Ascending aorta (tissue), 2 donors: ENCODE measurements at places on chromosomes 1 and 21.

- no peaks in the 10 kb centered on the region for H3K36me3 ChIP-seq
- H3K4me3 ChIP-seq: no peak overlapping the region
- DNase-seq: no peak
- H3K27ac ChIP-seq: no peak overlapping the region
Measured at GRCh38 chr1:58572690-58573089, 4.4 kb downstream of the TACSTD2 start.

DNA sequence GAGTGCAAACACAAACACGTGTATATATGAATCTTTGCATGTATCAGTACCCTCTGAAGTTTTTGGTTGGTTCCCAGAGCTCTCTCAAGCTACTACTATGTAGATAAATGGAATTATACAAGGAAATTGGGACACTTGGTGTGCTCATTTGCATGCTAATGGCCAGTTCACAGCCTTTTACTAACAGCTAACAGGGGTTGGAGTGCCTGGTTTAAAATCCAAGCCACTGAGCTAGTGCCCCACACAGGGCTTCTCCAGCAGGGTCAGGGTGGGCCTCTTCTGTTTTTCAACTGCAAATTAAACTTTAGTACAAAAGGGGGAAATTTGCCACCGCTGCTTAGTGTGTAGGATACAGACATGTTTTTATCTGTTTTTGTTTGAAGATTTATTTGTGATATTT, 121.0 kb downstream of the ATP5PO start:
- DNase-seq: no peak
- H3K4me3 ChIP-seq: no peak overlapping the region
- no peaks in the 10 kb centered on the region for H3K27me3 ChIP-seq
- H3K4me1 ChIP-seq: no peaks in the 10 kb centered on the region
- peaks cover 24% of the 10 kb centered on the region for H3K36me3 ChIP-seq

GRCh38 chr1:83802023-83802422, 196.9 kb downstream of the TTLL7 start:
- no peaks in the 10 kb centered on the region for H3K27me3 ChIP-seq
- no peaks in the 10 kb centered on the region for H3K36me3 ChIP-seq
- H3K4me3 ChIP-seq: no peak overlapping the region
- H3K4me1 ChIP-seq: peaks cover 8% of the 10 kb centered on the region

DNA sequence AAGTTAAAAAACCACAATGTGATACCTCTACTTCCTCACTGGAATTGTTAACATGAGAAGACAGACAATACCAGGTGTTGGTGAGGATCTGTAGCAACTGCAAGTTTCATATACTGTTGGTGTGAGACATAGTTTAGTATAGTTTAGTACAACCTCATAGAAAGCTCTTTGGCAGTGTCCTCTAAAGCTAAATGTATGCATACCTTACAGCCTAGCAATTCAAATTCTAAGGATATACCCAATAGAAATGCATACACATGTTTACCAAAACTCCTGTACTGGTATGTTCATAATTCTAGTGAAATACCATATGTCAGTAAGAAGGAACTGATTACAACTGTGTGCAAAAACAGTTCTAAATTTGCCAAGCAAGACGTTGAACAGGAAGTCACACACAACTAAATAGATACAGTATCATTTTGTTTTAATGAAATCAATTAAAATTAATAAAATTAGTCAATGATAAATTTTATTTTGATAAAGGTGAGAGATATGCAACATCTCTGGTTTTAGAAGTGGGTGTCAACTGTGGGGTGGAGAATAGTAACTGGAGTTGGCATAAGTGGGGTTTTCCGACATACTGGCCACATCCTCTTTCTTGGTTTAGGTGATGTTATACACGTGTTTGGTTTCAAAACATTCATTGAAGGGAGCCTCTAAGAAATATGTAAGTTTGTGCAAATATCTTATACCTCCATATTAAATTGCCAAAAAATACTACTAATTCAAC, 450.7 kb downstream of the PTPRC start:
- H3K27me3 ChIP-seq: no peaks in the 10 kb centered on the region
- H3K36me3 ChIP-seq: no peaks in the 10 kb centered on the region
- DNase-seq: no peak

GRCh38 chr21:42547906-42548365, 34.3 kb downstream of the SLC37A1 start:
- H3K27ac ChIP-seq: no peak overlapping the region
- H3K36me3 ChIP-seq: peaks cover 62% of the 10 kb centered on the region
- no peak overlapping the region for H3K4me3 ChIP-seq
- DNase-seq: no peak
- no peaks in the 10 kb centered on the region for H3K27me3 ChIP-seq
- no peaks in the 10 kb centered on the region for H3K4me1 ChIP-seq

- no peaks in the 10 kb centered on the region for H3K4me1 ChIP-seq
- no peaks in the 10 kb centered on the region for H3K36me3 ChIP-seq
- DNase-seq: no peak
- no peaks in the 10 kb centered on the region for H3K27me3 ChIP-seq
Measured at GRCh38 chr1:153355445-153356071, 2.1 kb upstream of the S100A9 start.

DNA sequence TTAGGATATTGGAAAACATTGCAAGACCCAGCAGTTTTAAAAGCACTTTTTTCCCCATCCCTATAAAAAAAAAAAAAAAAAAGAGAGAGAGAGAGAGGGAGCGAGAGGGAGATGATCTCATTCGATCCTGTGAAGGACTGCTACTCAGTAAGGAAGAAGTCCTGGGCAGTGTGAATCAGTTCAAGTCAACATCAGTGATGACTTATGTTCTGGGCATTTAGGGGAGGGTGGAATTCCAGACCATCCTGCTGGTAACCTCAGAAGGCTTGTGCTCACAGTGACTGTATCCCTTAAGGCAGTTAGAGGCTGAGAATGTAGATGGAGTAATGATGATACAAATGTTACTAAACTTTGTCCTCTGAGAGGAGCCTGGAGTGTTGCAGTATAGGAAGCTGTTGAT, 151.4 kb downstream of the TGFB2 start:
- H3K4me3 ChIP-seq: no peak overlapping the region
- no peak overlapping the region for H3K27ac ChIP-seq
- no peak for DNase-seq
- no peaks in the 10 kb centered on the region for H3K36me3 ChIP-seq

DNA sequence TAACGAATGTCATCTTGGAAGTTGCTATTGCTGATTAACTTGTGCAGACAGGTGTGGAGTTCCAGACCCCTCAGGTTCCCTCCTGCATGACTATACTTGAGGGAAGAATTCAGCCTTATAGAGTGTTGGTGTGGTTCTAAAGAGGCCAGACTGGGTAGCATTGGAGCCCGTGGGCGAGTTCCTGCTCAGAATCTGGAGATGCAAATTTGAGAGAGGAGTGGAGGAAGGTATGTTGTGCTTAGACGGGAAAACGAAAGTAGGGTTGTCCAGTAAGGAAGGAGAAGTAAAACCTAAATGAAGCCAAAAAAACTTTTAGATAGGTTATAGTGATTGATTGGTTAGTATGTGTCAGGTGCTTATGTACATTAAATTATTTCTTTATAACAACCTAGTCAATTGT, 79.2 kb downstream of the ZNF326 start:
- no peak overlapping the region for H3K27ac ChIP-seq
- H3K4me3 ChIP-seq: no peak overlapping the region
- H3K36me3 ChIP-seq: no peaks in the 10 kb centered on the region
- no peaks in the 10 kb centered on the region for H3K27me3 ChIP-seq

- H3K4me1 ChIP-seq: no peaks in the 10 kb centered on the region
- no peak overlapping the region for H3K4me3 ChIP-seq
- H3K27me3 ChIP-seq: no peaks in the 10 kb centered on the region
- DNase-seq: no peak
- H3K27ac ChIP-seq: no peak overlapping the region
Measured at GRCh38 chr21:39630827-39631226, 18.1 kb downstream of the B3GALT5 start.

GRCh38 chr1:5253036-5253435, 598.6 kb downstream of the AJAP1 start:
- H3K27ac ChIP-seq: no peak overlapping the region
- H3K4me1 ChIP-seq: no peaks in the 10 kb centered on the region
- H3K27me3 ChIP-seq: no peaks in the 10 kb centered on the region
- H3K4me3 ChIP-seq: no peak overlapping the region

DNA sequence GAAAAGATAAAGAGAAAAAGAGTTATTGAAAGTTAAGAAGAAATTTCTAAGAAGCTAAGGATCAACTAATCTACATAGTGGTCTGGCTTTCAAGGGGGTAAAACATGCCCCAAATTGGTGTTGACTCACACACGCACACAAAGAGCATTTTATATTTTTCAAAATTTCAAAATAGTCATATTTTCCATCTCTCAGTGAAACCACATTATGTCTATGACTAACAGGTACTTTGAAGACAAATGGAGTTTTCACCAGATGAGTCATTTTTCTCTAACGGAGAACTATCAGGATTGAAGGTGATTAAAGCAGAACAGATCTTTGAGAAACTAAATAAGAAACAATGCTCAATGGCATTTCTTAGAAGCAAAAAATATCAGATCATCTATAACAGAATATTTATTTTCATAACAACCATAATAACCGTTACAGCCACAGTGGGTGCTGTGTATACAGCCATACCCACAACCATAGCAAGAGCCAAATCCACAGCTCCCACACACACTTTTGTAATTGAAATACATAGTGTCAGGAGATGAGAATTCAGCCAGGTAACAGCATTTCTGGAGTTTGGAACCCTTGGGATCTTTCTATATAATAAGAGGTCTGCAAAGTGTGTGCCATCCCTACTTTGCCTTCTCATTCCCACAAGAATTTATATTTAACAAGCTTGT, at the start of gene KRTAP21-3:
KRTAP21-3 (minus strand) TSS at position 539 of the 671 bp plus-strand sequence; CDS start at position 521, 18 bp downstream.
- no peak within 1 kb of the TSS for H3K4me3 ChIP-seq
- H3K27me3 ChIP-seq: no peaks in the 10 kb centered on the region
- DNase-seq: no peak
- no peak within 1 kb of the TSS for H3K27ac ChIP-seq
- H3K36me3 ChIP-seq: no peaks in the 10 kb centered on the region
- no peaks in the 10 kb centered on the region for H3K4me1 ChIP-seq

DNA sequence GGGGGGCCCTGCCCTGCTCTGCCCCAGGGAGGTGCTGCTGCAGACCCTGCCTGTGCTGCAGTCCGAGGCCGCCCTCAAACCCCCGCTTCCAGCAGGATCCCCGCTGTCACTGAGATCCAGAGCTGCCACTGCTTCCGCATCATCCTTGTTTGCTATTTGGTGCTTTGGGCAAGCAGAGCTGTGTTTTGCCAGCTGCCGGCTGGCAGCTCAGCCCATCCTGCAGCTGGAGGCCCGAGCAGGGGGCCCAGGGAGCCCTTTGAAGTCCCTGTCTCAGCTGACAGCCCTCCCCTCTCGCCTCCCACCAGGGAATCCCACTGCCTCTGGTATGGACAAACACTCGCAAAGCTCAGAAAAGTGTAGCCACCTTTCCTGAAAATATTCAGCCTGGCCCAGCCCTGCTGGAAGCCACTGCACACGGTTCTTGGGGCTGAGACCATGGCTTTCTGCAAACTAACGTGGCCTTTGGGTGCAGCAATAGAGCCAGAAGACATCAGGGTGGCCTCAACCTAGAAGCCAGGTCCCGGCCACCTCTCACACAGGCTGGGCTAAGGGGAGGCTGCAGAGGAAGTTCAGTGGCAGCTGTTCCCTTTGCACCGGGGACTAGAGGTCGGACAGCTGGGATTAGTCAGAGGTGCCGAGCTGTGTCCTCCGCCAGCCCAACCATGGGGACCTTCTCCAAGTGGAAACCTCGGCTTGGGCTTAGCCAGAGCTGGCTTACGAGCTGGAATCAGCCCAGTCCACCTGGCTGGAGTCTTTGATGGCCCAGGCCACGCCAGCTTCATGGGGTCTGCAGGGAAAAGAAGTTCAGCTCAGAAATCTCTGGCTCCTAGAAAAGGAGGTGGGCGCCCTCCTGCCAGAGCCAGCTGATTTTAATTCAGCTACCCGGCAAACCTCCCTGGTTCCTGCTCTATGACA, 107.1 kb downstream of the SPSB1 start:
- peaks cover 34% of the 10 kb centered on the region for H3K4me1 ChIP-seq
- H3K27me3 ChIP-seq: no peaks in the 10 kb centered on the region
- DNase-seq: peak; percentile 82
- H3K27ac ChIP-seq: peak overlapping the region; percentile 93

- no peaks in the 10 kb centered on the region for H3K4me1 ChIP-seq
- no peak overlapping the region for H3K4me3 ChIP-seq
- DNase-seq: no peak
- peaks cover 7% of the 10 kb centered on the region for H3K36me3 ChIP-seq
- no peaks in the 10 kb centered on the region for H3K27me3 ChIP-seq
Measured at GRCh38 chr1:88791192-88791591, 100.2 kb downstream of the GTF2B start.

GRCh38 chr1:183841950-183842794, 37.3 kb downstream of the RGL1 start:
- H3K27ac ChIP-seq: peak overlapping the region; percentile 44
- H3K4me1 ChIP-seq: peaks cover 14% of the 10 kb centered on the region
- no peak for DNase-seq

- no peaks in the 10 kb centered on the region for H3K27me3 ChIP-seq
- H3K4me3 ChIP-seq: no peak overlapping the region
- no peaks in the 10 kb centered on the region for H3K4me1 ChIP-seq
- H3K36me3 ChIP-seq: no peaks in the 10 kb centered on the region
- H3K27ac ChIP-seq: no peak overlapping the region
- no peak for DNase-seq
Measured at GRCh38 chr1:10909697-10910680, 102.5 kb upstream of the TARDBP start.

- no peak overlapping the region for H3K4me3 ChIP-seq
- no peak overlapping the region for H3K27ac ChIP-seq
- H3K4me1 ChIP-seq: no peaks in the 10 kb centered on the region
- no peak for DNase-seq
- H3K36me3 ChIP-seq: no peaks in the 10 kb centered on the region
Measured at GRCh38 chr1:152870831-152871730, 7.0 kb upstream of the SMCP start.

GRCh38 chr1:229537894-229538293, 20.6 kb downstream of the ABCB10 start:
- H3K27ac ChIP-seq: no peak overlapping the region
- DNase-seq: no peak
- H3K4me3 ChIP-seq: no peak overlapping the region
- H3K4me1 ChIP-seq: no peaks in the 10 kb centered on the region
- peaks cover 63% of the 10 kb centered on the region for H3K36me3 ChIP-seq

- H3K27ac ChIP-seq: peak overlapping the region; percentile 78
- peaks cover 21% of the 10 kb centered on the region for H3K4me1 ChIP-seq
- H3K36me3 ChIP-seq: peaks cover 36% of the 10 kb centered on the region
- no peak overlapping the region for H3K4me3 ChIP-seq
- H3K27me3 ChIP-seq: no peaks in the 10 kb centered on the region
Measured at GRCh38 chr1:22529901-22530621, 33.2 kb upstream of the EPHA8 start.

GRCh38 chr1:66351913-66352312, 182.0 kb upstream of the SGIP1 start:
- no peak overlapping the region for H3K4me3 ChIP-seq
- H3K36me3 ChIP-seq: no peaks in the 10 kb centered on the region

GRCh38 chr1:201637282-201638079, 98.6 kb downstream of the NAV1 start:
- peaks cover 5% of the 10 kb centered on the region for H3K36me3 ChIP-seq
- DNase-seq: no peak
- no peak overlapping the region for H3K4me3 ChIP-seq
- no peak overlapping the region for H3K27ac ChIP-seq
- no peaks in the 10 kb centered on the region for H3K27me3 ChIP-seq
- H3K4me1 ChIP-seq: peaks cover 16% of the 10 kb centered on the region

GRCh38 chr1:226731257-226731893, 7.7 kb downstream of the ITPKB start:
- no peak overlapping the region for H3K27ac ChIP-seq
- H3K4me3 ChIP-seq: no peak overlapping the region
- no peak for DNase-seq
- H3K4me1 ChIP-seq: peaks cover 39% of the 10 kb centered on the region

GRCh38 chr1:41891199-41891896, 27.4 kb downstream of the HIVEP3 start:
- H3K4me1 ChIP-seq: peaks cover 2% of the 10 kb centered on the region
- H3K27ac ChIP-seq: peak overlapping the region; percentile 31
- no peaks in the 10 kb centered on the region for H3K27me3 ChIP-seq
- peak overlapping the region; percentile 48 for H3K4me3 ChIP-seq
